ENCODE measurements at places on chromosomes 7 and 10. TPM values are rescaled to one million over a fixed set of nuclear protein-coding genes. Genes with fewer than 3 reads are reported as not detected.

DNA sequence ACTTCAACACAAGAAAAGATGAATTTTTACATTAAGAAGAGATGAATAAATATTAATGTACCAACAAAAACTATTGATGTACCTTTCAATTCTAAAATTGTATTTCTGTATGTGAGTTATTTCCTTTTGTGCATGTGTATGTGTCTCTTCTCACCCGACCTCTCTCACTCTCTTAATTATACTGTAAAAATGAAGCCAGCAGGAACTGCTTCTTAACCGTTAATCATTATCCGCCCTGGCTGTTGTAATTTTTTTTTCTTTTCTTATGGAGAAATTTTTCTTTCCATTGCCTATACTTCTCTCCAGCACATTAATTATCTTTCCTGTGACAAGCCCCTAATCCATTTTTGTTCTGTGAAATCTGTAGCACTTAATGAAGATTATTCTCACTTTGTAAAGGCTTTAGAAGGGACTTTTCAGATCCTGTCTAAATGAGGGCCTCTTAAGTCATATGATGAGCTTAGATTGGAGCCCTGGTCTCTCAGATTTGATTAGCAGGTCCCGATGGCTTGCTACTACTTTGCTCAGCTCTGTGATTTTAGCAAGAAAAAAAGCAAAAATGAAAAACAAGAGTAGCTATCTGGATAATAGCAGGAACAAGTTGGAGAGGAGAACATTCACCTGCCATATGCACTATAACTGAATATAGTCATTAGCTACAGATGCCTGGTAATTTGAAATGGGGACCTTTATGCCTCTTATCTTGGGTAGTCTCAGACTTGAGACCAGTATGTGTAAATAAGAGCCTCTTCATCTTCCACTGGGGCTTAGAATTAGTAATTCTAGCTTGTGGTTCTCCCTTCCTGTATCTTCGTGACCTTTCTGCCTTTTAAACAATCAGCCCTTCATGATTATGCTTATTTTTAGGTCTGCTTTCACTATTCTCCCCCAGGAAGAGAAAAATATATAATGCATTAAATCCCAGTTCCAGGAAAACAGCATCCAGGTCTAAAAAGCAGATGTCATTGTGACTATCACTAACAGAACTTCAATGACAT is 80.0 kb upstream of the COL1A2 start:
- no peak for DNase-seq

DNA sequence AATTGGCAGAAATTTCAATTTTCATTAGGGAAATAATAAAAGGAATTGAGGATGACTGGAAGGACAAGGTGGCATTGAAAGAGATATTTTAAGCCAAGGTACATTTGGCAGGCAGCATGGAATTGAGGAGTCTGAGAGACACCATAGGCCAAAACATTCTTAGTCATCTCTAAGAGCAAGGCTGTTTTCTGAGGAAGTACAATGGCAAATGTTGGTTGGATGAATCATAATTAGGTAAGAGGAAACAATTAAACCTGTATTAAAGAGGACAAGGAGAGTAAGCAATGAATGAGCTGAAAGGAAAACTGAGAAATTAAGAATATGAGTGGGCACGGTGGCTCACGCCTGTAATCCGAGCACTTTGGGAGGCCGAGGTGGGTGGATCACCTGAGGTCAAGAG is 86.3 kb downstream of the MRPL32 start:
- no peak for DNase-seq

- no peak for DNase-seq
Observed at GRCh38 chr7:50409856-50410745, 40.0 kb downstream of the FIGNL1 start.

DNA sequence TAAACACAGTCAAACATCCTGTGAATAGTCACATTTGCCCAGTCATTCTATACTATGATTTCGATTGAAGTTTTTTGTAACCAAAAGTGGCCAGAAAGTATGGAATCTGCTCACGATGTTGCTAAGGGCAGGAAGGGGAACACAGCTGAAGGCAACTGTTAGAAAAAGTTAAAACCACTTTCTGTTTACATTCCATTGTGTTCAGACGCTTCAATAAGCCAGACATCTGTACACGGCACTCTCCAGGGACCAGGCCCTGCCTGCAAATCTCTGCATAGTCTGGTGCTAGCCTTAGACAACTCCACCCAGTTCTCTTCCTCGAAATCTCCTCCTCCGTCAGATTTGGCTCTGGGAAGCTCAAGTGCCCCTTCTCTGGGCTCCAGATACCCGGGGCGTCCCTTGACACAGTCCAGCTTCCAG is 17.1 kb upstream of the TMEM120A start:
- no peak for DNase-seq

- no peak for DNase-seq
Observed at GRCh38 chr7:110830778-110831177, 260.1 kb upstream of the LRRN3 start.

DNA sequence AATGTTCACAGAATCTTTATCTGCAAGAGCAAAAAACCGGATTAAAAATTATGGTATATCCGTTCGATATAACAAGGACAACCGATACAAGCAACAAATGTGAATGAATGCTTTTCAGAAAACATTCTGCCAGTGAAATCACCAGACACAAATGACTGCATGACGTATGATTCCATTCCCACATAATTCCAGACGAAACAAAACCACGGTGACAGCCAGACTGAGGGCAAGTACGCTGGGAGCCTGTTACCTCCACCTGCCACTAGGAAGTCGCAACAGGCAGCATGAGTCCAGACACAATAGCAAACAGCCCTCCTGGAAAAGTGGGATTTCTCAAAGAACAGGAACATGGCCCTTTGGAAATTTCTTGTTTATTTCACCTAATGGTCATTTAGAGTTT is 41.7 kb downstream of the MAD1L1 start:
- DNase-seq, result no peak

GRCh38 chr10:87177-88080 is 38.3 kb upstream of the TUBB8 start:
- no peak for DNase-seq

DNA sequence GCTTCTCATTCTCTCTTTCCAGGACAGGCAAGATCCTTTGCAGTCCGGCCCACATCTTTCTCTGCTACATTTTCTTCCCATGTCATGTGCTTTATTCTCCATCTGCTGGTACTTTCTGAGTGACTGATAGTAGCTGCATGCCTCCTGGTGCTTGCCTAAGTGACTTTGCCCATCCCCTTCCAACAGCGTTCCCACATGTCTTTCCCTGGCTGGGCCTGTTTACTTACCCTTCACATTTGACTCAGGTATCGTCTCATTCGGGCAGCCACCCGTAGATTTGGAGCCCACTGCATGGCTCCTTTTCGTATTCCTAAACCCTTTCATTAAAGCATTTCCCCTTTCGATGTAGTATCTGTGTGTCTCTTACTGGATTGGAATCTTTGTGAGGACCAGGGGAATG is 24.6 kb downstream of the TYW1 start:
- no peak for DNase-seq

DNA sequence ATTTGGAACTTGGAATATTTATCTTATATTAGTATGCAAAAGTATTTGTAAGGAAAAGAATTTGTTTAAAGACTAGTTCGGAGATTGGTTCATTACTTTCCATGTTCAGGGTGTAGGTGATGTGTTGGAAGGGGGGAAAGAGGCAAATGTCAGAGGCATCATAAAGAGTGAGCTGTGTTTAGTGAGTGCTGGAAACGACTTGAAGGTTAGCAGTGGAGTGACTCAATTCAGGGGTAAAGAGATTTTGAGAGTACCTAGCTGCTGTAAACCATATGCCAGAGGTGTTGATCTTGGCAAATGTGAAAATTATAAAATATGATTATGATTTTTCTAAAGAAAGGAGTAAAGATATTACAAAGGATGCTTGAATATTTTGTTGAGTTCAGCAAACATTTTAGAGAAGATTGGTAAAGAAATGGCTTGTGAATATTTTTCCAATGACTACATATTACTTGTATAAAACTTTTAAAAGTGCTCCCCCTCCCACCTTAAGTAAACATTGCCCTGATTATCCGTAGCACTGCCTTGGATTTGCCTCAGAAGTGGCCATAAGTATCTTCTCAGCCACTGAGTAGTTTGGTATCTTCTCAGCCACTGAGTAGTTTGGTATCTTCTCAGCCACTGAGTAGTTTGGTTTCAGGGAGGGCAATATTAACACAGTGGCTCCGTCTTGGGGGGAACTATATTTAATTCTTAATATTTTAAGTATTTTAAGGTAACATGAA is 51.5 kb downstream of the ZNRF2 start:
- no peak for DNase-seq

GRCh38 chr10:117169480-117169879 is 27.8 kb upstream of the KCNK18 start:
- DNase-seq, result no peak

- no peak for DNase-seq
Observed at GRCh38 chr10:12788277-12788676, 213.2 kb downstream of the CCDC3 start.

GRCh38 chr7:21707566-21707965 is 164.7 kb downstream of the DNAH11 start:
- no peak for DNase-seq

DNA sequence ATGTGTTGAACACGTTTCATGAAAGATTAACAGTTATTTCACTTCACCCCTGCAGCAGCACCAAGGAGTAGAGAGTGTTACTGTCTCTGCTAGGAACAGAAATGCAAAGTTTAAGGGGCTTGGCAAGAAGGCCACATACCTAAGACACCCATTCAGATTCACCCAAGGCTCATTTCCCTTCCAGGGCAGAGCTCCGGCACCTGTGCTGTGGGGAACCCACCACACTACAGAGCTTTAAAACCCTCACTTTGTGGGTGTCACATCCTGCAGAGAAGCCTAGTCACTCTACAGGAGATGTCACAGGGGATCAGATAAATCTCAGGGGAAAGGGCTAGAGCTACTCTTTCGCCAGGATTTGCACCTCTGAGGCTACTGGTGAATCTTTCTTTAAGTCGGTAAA is 176.1 kb upstream of the KLF6 start:
- DNase-seq, result peak; percentile 26

- DNase-seq, result no peak
Observed at GRCh38 chr7:52615021-52615695, 420.3 kb upstream of the POM121L12 start.

- no peak for DNase-seq
Observed at GRCh38 chr7:100115026-100115425, 4.1 kb downstream of the TAF6 start.

DNA sequence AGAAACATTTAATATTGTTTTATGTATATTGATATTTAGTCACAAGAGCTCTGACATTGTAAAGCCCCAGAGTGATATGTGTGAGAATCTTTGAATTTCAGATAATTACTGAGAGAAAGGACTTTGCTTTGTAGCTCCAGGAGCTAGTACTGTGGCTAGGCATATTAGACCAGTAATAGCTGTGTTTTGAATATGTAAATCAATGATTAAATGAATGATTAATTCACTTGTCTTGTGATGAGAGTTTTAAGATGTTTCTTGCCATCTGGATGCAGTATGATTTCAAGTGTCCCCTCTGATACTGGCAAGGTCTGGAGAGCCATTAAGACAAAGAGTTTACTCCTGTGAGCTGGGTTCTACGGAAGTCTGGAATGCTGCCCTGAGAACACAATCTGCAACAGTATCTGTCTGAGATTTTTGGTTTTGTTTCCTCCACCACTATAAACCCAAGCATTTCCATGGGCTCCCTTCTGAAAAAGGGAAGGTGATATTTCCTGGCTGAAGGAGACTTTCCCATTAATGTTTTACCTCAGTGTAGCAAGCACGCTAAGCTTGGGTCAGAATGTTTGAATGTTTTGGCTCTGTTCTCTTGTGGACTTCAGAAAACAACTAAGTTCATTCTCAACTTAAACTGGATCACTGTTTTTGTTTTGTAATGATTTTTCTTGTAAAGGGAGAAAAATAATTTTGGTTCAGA is 61.3 kb upstream of the BICC1 start:
- no peak for DNase-seq

- DNase-seq, result no peak
Observed at GRCh38 chr7:114821030-114821900, 100.6 kb upstream of the MDFIC start.

GRCh38 chr7:132133501-132133900 is 442.8 kb downstream of the PLXNA4 start:
- DNase-seq, result no peak

GRCh38 chr10:133357285-133358161 is at the start of gene FUOM:
Gene FUOM, minus strand, starts transcription at chr10:133358019. Its CDS starts 12 bp downstream, at chr10:133358007.
- DNase-seq, result peak; percentile 95

GRCh38 chr10:60288256-60288655 is 101.4 kb downstream of the ANK3 start:
- no peak for DNase-seq

OAT gene
- 136 TPM for polyA plus RNA-seq

SLC26A4 gene
- not detected for polyA plus RNA-seq

UNC5B gene
- polyA plus RNA-seq, result 8.7 TPM

ANXA8 gene
- not detected for polyA plus RNA-seq

CPN1 gene
- polyA plus RNA-seq, result not detected

AMZ1 gene
- polyA plus RNA-seq, result 2.0 TPM

SPDYE9 gene
- 0.78 TPM for polyA plus RNA-seq
